ENCODE measurements at places on chromosomes 2 and 18. TPM values are rescaled to one million over a fixed set of nuclear protein-coding genes. Genes with fewer than 3 reads are reported as not detected.

The OTOS gene
- not detected for total RNA-seq

The FAM168B gene
- 66.3 TPM for total RNA-seq

The CNRIP1 gene
- total RNA-seq, result 26.4 TPM

The KCNJ3 gene
- not detected for total RNA-seq

The VAMP8 gene
- total RNA-seq, result 149 TPM

The GPR55 gene
- total RNA-seq, result 0.15 TPM

The SKA1 gene
- total RNA-seq, result not detected

The EDAR gene
- total RNA-seq, result not detected

The YIPF4 gene
- total RNA-seq, result 46.5 TPM

The RGPD5 gene
- 38.4 TPM for total RNA-seq

The TMEM163 gene
- 71.6 TPM for total RNA-seq

The UNC80 gene
- total RNA-seq, result 0.11 TPM

The SPAG16 gene
- total RNA-seq, result 11.3 TPM

The VWC2L gene
- not detected for total RNA-seq

The ZNF532 gene
- 36.8 TPM for total RNA-seq

The EFR3B gene
- total RNA-seq, result 8.9 TPM

The SFXN5 gene
- 14.4 TPM for total RNA-seq

The RTP5 gene
- 2.1 TPM for total RNA-seq

The MATN3 gene
- 17.3 TPM for total RNA-seq

The FAP gene
- total RNA-seq, result 7.3 TPM

The HRH4 gene
- total RNA-seq, result not detected

The SPP2 gene
- not detected for total RNA-seq

The MDH1B gene
- total RNA-seq, result 12.7 TPM

The MSH6 gene
- 23.4 TPM for total RNA-seq

The ASB18 gene
- not detected for total RNA-seq

The MTERF4 gene
- total RNA-seq, result 23.0 TPM

The SLC4A3 gene
- total RNA-seq, result 14.7 TPM

The TSPYL6 gene
- total RNA-seq, result not detected

The RAB6C gene
- total RNA-seq, result not detected

The LIMS4 gene
- total RNA-seq, result 1.4 TPM

The RND3 gene
- total RNA-seq, result 16.8 TPM

The CDH7 gene
- total RNA-seq, result not detected

The TMEFF2 gene
- not detected for total RNA-seq

The EHD3 gene
- total RNA-seq, result 4.7 TPM

The DPYSL5 gene
- not detected for total RNA-seq

The SLC16A14 gene
- 1.6 TPM for total RNA-seq

The IGFBP5 gene
- 85.0 TPM for total RNA-seq

The UGT1A8 gene
- not detected for total RNA-seq

The HNRNPLL gene
- total RNA-seq, result 50.0 TPM

Data from upper lobe of left lung (tissue), 6 donors.